ENCODE measurements at places on chromosomes 1 and 21. TPM values are rescaled to one million over a fixed set of nuclear protein-coding genes. Genes with fewer than 3 reads are reported as not detected.

The IL20 gene
- total RNA-seq: not detected

The PFKL gene
- total RNA-seq: 82.0 TPM

The TSTD1 gene
- total RNA-seq: 1.8 TPM

The TIAM1 gene
- total RNA-seq: 4.2 TPM

The C1orf94 gene
- not detected for total RNA-seq

The NAV1 gene
- 15.3 TPM for total RNA-seq

The ATP6V1G3 gene
- total RNA-seq: not detected

The TTLL10 gene
- not detected for total RNA-seq

The HCN3 gene
- total RNA-seq: 3.3 TPM

The RNF186 gene
- total RNA-seq: not detected

The ADAM15 gene
- 62.0 TPM for total RNA-seq

The DUSP10 gene
- total RNA-seq: 90.7 TPM

DNA sequence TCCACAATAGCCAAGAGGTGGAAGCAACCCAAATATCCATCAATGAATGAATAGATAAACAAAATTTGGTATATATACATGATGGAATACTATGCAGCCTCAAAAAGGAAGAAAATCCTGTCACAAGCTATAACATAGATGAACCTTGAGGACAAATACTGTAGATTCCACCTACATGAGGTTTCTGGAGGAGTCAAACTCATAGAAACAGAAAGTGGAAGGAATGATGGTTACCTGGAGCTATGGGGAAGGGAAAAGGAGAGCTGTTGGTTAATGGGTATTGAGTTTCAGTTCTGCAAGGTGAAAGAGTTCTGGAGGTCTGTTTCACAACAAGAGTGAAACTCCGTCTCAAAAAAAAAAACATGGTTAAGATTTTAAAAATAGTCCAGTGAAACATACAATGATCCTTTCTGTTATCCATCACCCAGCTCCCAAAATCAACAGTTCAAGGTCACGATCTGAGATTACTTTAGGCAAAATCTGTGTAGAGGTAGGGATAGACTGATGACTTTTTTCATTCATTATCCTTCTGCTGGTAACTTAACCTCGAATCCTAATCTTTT, 80.8 kb upstream of the HNRNPU start:
- no peak for DNase-seq

- peak; percentile 63 for DNase-seq
Measured at GRCh38 chr21:31524140-31524539, 135.4 kb upstream of the SOD1 start.

GRCh38 chr1:67648582-67649326, 36.2 kb upstream of the GADD45A start:
- DNase-seq: peak; percentile 16

DNA sequence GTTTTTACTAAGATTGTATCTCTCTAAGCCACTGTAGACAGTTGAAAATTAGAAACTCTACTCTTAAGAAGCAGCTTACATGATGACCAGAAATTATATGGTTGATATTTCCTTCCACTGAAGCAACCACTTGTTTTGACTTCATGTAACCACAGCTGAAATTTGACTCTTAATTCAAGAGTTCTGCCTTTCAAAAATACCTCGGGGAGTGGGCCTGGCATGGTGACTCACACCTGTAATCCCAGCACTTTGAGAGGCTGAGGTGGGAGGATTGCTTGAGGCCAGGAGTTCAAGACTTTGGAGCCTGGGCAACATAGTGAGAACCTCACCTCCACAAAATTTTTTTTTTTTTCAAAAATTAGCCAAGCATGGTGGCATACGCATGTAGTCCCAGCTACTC, 4.3 kb downstream of the AMPD1 start:
- no peak for DNase-seq

DNA sequence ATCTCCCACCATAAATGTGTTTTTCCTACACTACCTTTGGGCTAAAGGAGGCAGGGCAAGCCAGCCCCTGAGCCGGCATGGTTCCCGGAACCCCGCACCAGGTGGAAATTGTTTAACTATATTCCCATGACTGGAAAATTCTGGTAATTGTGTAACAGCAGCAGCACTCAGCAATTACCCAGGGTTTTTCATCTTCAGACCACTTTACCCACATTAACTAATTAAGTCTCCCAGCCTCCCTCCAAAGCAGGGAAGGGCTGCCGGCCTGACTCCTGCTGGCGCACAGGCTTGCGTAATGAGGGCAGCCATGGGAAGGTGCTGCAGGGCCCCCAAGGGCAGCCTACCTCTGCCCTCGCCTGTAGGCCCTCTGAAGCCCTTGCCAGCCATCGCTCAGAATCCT, 140.7 kb upstream of the VAMP3 start:
- DNase-seq: no peak

- no peak for DNase-seq
Measured at GRCh38 chr1:243452092-243452491, 196.3 kb downstream of the SDCCAG8 start.

DNA sequence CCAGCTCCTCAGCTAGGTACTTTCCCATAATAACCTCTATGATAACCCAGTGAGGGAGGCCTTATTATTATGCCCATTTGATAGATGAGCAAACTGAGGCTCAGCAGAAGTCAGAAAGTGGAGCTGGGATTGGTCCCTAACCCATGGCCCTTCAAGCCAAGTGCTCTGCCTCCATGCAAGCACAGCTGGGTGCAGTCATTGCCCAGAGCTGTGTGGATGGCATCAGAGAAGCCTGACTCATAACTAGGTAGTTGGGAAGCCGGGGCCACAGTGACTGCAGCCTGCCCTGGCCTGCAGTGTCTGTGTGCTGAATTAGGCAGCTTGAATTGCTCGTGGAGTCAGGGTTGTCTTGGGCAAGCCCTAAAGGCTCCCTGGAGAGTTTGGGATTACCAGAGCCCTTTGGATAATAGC, 89.9 kb upstream of the SLC2A1 start:
- no peak for DNase-seq

DNA sequence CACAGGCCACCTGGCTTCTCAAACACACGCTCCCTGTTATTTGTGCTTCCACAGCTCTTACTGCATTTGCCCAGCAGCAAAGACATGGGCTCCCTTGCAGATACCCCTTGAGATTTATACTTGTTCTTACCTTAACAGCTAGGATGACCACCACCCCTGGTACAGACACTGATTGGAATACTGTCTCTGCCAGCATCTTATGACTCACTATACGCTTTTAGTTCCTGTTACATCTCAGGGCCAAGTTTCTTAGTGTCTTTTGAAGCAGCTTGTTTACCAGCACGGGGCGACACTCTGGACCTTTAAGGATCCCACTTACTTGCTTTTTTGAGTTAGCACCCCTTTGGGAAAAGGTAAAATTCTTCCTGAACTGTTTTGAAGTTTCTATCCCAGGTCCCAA, 874.8 kb downstream of the KCNT2 start:
- DNase-seq: no peak

GRCh38 chr1:111454859-111455641, 5.8 kb downstream of the ATP5PB start:
- no peak for DNase-seq

GRCh38 chr1:169608226-169608625, 21.7 kb downstream of the SELP start:
- DNase-seq: no peak

DNA sequence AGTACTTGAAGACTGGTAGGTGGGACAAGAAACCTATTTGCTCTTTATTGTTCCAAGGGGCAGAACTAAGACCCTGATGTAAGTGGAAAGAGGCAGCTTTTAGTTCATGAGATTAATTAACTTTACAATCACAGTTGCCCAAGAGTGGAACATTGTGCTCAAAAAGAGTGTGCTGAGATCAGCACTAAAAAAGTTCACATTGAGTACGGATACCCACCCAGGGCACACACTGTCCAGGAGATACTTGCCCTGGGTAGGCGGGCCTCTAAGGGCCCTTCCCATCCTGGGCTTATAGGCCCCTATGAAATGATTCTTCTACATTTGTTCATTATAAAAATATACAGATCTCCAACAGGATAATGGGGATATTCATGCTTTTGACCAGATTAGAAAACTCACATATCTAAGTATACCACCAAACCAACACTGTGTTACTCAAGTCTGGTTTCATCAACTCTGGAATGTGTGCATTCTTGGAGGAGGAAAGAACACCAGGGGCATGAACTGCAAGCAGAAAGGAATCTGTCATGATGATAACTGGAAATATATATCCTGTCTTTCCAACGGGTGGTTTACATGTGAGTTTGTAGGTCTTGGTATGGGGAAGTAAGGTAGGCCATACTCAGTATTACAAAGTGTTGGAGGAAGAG, 626.2 kb downstream of the SMYD3 start:
- DNase-seq: no peak

GRCh38 chr1:59828160-59828559, 13.4 kb downstream of the HOOK1 start:
- DNase-seq: no peak

- DNase-seq: no peak
Measured at GRCh38 chr1:117105722-117106121, 15.8 kb downstream of the TRIM45 start.

DNA sequence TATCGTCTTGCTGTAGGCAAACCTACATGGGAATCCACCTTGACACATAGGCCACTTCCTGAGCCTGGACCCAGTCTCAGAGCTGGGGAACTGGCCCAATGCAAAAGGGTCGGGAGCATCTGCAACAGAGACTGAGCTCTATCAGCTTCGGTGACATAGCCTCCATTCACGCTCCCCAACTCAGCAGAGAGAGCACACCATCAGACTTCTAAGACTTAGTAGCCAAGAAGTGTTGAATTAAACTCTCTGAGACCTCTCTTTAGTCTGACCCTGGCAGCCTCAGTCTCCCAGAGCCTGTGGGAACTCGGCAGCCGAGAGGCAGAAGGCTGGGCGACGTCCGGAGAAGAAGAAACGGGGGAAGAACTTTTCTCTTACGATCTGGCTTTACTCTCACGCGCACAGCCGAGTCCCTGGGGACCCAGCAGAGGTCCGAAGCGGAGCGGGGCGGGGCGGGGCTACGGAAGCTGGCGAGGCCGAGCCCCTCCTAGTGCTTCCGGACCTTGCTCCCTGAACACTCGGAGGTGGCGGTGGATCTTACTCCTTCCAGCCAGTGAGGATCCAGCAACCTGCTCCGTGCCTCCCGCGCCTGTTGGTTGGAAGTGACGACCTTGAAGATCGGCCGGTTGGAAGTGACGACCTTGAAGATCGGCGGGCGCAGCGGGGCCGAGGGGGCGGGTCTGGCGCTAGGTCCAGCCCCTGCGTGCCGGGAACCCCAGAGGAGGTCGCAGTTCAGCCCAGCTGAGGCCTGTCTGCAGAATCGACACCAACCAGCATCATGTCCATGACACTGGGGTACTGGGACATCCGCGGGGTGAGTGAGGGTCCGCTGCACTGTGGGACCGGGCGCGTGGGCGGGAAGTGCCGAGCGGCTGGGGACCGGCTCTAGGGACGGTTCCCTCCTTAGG, at the start of gene GSTM4:
Gene GSTM4 (plus strand): TSS at position 485 of the 905 bp plus-strand sequence. CDS start 291 bp downstream, at position 776.
- peak; percentile 85 for DNase-seq
